ENCODE measurements at places on chromosomes 3 and 15.

GRCh38 chr15:100334456-100334855 is 7.3 kb downstream of the ADAMTS17 start:
- DNase-seq, result no peak

DNA sequence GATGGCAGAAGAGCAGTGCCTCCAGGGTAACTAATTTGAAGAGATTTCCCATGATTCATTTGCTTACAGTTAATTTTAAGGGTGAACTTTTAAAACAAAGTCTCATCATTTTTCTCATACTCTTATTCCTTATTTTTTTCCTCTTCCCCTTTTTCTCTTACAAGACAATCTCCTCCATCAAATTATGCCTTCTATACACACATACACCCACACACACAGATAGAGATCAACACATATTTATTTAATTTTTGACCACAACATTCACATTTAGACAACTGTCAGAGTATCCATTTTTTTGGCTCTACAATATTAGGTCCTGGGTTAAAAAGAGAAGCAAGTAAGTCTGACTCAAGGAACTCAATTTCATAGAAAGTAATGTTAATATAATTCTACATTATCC is 37.6 kb downstream of the AAGAB start:
- no peak for DNase-seq

- DNase-seq, result no peak
These were observed 115.5 kb downstream of the GADL1 start for GRCh38 chr3:30778933-30779332.

DNA sequence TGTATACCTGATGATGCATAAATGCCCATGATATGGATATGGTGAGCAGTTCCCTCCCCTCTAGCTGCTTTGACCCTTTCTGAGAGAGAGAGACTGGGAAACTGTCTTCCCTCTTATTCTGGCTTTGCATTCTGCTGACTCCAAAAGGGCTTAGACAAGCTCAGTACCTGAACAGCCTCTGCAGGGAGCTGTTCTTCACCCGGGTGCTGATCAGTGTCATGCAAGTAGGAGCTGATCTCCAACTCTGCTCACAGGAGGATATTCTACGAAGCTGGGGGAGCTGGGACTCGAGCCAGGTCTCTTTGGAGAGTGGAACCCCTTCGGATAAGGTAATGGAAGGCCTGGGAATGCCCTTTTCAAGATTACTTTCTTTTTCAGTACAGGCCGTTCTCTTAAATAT is 237.1 kb downstream of the RYR3 start:
- no peak for DNase-seq

- DNase-seq, result no peak
These were observed 13.2 kb upstream of the SCAMP5 start for GRCh38 chr15:74982183-74982582.

GRCh38 chr3:63655519-63655918 is 3.0 kb downstream of the SNTN start:
- DNase-seq, result no peak

- no peak for DNase-seq
These were observed 43.4 kb downstream of the HLTF start for GRCh38 chr3:149042789-149043386.

DNA sequence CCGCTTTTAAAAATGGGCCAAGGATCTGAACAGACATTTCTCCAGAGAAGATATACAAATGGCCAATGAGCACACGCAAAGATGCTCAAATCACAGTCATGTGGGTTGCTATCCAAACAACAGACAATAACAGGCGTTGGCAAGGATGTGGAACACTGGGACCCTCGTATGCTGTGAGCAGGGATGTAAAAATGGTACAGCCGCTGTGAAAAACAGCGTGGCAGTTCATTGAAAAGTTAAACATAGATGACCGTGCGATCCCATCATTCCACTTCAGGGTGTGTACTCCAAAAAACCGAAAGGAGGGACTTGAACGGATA is 6.7 kb upstream of the LRRC15 start:
- no peak for DNase-seq

GRCh38 chr3:74271541-74271940 is 342.9 kb downstream of the CNTN3 start:
- DNase-seq, result no peak

DNA sequence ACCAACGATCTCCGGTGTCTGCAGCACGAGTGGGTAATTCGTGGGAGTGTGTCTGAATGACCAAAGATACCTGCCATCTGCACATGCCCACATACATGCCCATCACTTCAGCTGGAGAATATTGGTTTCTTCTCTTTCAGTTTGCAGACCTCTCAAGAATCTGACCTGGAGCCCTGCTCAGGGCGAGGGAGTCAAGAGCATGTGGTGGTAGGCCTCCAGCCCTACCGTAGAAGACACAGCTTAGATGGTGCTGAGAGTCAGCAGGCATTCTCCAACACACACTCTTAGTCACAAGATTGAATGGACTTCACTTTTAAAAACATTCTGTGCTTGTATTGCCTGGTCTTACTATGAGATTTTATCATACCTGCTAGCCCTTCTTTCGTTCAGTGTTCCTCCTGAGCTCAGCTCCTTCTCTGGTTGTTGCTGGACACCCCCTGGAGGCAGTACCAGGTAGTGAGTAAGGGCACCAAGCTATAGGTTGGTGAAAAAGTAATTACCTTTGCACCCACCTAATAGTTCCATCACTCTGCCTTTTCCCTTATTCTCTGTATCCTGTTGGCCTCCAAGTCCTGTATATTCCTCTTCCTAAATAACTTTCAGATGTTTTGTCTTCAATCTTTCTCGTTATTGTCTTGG is 252.0 kb downstream of the CACNA2D3 start:
- no peak for DNase-seq

- no peak for DNase-seq
These were observed 27.7 kb upstream of the PLXNA1 start for GRCh38 chr3:126955004-126955790.

GRCh38 chr15:37767841-37768455 is 166.5 kb upstream of the TMCO5A start:
- no peak for DNase-seq

GRCh38 chr3:101954936-101955335 is 105.6 kb downstream of the NFKBIZ start:
- no peak for DNase-seq

GRCh38 chr3:43215663-43216275 is 70.6 kb upstream of the SNRK start:
- no peak for DNase-seq

DNA sequence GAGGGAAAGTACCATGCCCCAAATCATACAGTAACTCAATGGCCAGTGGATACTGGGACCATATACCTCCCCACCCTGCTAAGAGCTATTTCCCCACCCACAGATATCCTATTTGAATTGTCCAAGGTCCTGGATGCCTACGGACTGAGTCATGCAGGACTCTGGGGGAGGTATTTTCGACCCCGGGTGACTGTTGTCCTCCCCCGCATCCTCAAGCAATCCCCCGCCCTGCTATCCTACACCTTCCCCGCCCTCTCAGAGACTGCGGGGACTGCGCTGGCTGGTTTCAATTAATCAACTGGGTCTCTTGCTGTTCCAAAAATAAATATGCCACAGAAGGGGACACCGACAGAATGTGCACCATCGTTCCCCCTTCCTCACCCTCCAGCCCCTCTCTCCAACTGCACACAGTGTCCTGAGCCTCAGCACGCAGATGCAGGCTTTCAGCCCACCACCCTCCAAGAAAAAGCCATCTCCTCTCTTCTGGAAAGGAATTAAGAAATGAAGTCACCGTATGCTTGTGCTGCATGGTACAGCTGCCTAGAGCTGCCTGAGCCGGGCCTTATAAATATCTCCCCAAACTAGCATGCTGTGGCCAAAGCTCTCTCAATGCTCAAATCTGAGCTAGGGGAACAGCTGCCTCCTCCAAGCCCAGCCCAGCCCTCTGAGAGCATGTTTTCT is 8.1 kb downstream of the CAV3 start:
- DNase-seq, result no peak

GRCh38 chr3:105327662-105328337 is 38.9 kb upstream of the ALCAM start:
- DNase-seq, result no peak

DNA sequence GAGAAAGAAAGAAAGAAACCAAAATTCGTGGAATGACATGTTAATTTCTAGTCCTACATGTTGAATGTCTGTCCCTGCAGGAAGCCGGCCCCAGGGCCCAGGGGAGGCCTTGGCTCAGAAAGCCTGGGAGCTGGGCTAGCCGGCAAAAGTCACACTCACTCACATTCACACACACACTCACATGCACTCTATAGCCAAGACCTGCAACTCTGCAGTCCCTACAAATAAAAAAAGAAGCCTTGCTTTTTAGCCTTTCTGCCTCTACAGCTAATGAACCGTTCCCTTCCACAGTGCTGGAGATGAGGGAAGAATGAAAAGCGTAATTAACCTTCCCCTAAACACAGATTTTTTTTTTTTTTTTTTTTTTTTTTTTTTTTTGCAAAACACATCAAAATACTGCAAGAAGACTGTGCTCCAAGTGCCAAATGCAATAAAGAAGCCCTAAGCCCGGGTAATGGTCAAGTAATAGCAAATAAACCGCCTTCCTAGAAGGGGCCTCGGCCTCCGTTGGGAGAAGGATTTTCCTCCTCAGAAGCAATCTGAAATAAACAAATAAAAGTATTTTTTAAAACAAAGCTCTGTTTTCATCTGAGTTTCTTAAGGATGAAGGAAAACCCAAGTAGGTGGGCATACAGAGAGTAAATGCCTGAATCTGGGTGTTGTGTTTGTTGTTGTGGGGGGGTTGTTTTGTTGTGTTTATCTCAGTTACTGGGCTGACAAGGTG is 4.3 kb downstream of the MECOM start:
- DNase-seq, result no peak

- no peak for DNase-seq
These were observed 60.7 kb upstream of the CMTM8 start for GRCh38 chr3:32177702-32178198.

- no peak for DNase-seq
These were observed 28.5 kb downstream of the ARHGEF3 start for GRCh38 chr3:56772952-56773938.

DNA sequence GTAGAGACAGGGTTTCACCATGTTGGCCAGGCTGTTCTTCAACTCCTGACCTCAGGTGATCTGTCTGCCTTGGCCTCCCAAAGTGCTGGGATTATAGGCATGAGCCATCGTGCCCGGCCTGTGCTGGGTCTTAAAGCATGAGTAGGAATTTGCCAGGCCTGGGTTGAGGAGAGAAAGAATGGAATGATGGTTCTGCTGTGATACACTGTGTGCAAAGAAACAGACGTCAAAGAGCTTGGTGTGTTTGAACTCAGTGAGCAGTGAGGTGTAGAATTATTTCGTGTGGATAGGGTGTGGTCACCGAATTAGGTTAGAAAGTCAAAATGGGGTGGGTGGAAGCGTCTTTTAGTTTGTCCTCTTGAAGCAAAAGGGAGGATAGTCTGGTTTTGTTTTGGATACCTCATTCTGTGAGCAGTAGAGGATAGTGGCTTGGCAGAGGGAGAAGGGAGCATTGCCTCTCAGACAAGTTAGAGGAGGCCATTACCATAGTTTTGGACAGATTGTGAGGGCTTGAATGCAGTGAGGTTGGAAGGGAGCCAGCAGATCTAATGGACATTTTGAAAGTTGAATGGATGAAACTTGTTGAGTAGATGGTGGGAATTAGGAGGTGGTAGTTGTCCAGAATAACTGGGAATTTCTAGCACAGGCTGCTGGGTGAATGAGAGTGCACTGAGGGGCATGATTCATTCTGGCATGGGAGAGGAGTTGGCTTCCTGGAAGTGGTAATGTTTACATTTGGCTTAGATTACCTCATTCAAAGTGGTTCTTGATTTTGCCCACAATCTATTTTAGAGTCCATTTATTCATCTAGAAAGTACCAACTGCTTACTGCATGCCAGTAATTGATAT is 27.2 kb downstream of the AKAP13 start:
- DNase-seq, result no peak

- no peak for DNase-seq
These were observed 43.9 kb downstream of the ZNF148 start for GRCh38 chr3:125331243-125331642.

DNA sequence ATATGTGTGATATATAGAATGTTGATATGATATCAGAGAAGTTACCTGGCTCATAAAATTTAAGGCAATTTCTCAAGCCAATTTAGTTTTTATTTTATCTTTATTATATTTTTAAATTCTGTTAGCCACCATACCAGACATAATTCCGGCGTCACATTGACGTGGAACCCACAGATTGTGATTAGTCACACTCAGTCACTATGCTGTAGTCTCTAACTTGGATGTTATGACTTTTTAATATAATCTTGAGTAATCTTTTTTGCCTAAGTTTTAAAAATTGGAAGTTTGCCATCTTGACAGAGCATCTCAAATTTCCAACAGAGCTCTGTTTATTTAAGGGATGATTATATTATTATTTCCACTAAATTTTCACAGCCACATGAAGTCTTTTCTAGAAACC is 9.7 kb upstream of the DCLK3 start:
- DNase-seq, result no peak

DNA sequence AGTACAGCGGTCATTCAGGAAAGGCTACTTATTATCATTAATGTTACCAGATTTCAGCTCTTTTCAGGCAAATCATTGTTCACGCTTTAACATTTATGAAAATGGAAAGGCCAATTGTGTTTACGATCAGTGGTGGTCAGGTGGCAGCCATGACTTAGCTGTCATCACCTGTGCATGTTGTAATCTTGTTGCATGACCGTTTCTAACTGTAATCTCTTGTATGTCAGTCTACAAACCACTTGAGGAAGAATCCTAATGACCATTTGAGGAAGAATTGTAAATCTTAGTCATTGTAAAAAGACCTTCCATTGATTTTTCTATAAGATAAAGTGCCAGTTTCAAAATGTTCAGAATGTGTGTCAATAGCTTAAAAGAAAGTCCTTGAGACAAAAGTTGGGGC is 100.4 kb downstream of the SERPINI1 start:
- no peak for DNase-seq

- DNase-seq, result no peak
These were observed 56.5 kb upstream of the GOLGA6L2 start for GRCh38 chr15:23503576-23503975.

DNA sequence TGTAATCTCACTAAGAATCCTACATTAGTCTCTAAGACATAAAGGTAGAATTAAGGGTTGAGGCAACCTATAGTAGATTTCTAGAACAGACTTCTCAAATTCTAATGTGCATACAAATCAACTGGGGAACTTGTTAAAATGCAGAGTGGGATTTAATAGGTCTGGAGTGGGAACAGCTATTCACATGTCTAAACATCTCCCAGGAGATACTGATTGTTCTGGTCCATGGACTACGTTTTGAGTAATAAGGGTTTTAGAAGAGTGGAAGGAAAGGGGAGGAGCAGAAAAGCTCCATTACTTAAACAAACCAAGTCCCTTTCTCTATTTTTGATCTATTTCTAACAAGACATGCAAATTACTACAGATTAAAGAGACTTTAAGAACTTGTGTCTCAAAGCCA is 524.8 kb downstream of the TUSC7 start:
- DNase-seq, result no peak

All from activated gamma-delta T cell treated with anti-CD3 and anti-CD28 coated beads, Interleukin-2, amount 50 U/mL, for 16 hours (primary cell).